Right kidney (tissue), 9 donors: ENCODE measurements at places on chromosomes 6 and 20.

DNA sequence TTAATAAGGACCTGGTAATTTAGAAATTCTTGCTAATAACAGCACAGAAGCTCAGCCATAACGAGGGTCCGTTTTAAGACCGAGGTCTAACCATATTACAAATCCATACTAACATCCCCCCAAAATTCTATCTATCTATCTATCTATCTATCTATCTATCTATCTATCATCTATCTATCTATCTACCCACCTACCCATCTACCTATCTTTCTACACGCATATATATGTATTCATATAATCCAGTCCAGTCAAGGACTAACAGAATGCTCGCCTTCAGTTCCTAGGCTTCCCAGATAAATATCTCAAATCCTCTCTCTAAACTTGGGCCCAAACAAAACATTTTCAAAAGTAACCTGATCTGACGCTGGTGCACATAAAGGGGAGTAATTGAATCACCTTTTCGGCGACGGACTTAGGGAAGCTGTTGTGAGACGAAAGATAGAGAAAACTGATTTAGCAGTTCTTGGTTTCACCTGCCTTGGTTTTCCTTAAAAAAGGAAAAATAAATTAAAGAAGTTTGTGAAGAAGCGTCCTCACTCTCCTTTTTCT, 14.5 kb downstream of the HMGN4 start:
- peak; percentile 36 for DNase-seq

DNA sequence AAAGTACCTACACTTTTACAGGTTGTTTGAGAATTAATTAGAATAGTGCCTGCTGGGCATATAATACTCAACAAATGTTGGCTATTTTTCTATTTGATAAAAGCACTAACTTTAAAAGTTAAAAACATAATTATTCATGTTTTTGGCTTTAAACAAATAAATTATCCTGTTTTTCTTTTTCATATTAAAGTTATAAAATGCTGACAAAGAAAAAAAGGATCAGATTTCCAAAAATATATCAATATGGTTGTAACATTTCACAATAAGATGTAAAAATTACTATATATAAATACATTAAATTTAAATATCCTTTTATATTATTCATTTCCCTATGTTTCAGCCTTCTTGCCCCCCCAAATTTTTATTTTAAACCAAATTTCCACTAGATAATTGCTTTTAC, 312.0 kb downstream of the RNGTT start:
- no peak for DNase-seq

DNA sequence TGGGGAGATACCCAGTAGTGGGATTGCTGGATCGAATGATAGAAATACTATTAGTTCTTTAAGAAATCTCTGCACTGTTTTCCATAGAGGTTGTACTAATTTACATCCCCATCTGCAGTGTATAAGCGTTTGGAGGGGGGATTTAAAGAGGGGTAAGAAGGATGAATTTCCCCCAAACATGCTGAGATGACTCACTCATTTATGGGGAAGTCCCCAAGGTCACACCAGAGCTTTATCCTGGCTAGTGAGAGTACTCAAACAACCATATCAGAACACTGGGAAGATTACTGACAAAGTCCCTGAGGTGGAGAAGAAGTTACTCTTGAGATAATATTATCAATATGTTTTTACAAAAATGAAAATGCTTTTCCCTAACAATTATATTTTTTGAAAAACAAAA, 44.0 kb downstream of the ROS1 start:
- DNase-seq = no peak

DNA sequence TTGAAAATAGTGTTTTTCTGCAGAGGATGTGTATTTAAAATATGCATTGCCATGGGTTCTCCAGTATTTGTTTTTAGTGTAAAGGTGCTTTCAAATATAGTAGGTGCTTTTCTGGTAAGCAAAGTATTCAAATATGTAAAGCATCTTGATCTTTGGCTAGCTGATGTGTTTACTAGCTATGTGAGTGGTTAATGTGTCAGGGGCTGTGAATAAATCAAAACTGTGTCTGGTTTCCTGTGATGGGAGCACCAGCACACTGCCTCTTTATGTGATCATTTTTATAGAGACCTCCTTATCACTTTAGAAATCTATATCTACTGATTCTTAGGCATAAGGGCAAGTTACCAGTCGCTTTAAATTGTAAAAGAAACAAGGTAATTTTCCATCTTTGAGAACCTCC, 388.9 kb upstream of the MAN1A1 start:
- DNase-seq = no peak

GRCh38 chr6:36141091-36141490, 10.8 kb downstream of the MAPK13 start:
- no peak for DNase-seq

DNA sequence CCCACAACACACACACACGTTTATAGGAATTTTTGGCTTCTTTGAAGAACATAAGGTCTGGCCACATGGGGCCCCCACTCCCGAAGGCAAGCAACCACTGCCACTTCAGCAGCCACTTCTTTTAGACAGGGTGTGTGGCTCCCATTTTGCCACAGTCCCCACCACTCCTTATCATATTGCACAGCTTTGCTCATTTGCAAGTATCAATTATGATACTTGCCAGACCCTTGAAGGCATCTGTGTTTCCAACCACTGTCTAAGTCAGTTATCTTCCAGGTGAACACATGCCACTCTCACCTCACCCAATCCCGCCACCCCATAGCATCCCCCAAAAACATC, 73.1 kb downstream of the NOL4L start:
- no peak for DNase-seq

- no peak for DNase-seq
Measured at GRCh38 chr6:115360602-115361325, 699.9 kb downstream of the FRK start.

DNA sequence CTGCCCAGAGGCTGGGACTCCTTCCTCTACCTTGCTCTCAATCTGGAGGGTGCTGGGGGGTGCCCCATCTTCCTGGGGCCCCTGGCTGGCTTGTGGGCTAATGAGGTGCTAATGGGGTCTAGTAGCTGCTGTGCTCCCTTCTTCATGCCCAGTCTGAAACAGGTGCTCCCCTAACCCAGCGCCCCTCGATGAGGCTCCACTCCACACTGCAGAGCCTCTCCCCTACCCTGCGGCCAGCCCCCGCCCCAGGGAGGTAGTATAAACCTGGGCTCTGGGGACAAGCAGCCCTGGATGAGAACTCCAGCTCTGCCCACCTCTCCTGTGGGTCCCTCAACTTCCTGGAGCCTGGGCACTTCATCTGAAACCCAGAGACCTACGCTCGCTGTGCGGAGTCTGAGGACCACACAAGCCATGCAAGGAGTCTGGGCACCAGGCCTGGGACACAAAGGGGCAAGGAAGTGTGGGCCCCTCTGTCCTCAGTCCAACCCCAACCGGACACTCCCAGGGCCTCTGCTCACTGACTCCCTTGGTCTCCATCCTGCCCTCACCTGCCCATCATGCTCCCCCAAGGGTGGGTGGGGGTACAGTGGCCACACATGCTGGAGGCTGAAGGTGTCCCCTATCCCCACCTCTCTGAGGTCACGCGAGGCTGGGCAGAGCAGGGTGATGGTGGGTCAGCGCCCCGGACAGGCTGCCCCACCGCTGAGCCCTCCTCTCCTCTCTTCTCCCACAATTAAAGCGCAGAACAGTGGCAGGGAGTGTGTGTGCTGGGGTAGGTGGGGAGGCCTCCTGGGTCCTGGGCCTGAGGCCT, 6.1 kb downstream of the RPL10A start:
- DNase-seq = no peak

DNA sequence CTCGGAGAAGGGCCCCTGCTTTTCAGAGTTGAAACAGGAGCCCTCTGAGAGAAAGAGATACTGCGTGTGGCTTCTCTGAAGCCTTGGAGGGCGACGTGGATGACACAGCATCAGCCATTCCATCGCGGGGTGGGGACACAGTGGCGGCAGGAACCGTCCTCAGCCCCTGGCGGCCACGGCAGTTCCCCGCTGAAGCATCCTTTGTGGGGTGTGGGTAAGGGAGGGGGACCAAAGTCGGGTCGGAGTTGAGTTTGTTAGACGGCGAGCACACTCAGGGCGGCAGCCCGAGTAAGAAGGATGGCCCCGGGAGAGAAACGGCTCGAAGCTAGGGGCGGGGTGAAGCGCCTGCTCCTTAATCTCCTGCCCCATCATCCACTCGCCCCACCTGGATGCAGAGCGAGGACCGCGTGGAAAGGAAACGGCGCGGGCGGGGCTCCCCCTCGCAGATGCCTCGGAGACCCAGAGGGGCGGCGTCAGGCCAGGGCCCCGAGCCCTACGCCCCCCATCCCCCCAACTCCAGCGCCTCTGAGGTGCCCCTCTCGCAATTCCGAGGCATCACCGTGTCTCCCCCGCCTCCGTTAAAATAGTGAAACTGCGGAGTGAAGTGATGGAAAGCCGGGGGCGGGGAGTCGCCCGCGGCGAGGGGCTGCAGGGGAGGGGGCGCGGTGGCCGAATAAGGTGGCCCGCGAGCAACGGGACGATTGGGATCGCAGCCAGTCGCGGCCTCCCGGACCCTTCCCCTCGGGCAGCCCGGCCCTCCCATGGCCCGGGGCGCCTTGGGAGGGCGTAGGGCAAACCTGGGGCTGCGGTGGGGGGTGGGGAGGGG, 796 bp upstream of the RREB1 start:
- DNase-seq = peak; percentile 69

GRCh38 chr6:7236306-7237209, 76.4 kb downstream of the SSR1 start:
- DNase-seq = no peak

GRCh38 chr6:89522778-89523177, 89.8 kb downstream of the ANKRD6 start:
- DNase-seq = no peak

DNA sequence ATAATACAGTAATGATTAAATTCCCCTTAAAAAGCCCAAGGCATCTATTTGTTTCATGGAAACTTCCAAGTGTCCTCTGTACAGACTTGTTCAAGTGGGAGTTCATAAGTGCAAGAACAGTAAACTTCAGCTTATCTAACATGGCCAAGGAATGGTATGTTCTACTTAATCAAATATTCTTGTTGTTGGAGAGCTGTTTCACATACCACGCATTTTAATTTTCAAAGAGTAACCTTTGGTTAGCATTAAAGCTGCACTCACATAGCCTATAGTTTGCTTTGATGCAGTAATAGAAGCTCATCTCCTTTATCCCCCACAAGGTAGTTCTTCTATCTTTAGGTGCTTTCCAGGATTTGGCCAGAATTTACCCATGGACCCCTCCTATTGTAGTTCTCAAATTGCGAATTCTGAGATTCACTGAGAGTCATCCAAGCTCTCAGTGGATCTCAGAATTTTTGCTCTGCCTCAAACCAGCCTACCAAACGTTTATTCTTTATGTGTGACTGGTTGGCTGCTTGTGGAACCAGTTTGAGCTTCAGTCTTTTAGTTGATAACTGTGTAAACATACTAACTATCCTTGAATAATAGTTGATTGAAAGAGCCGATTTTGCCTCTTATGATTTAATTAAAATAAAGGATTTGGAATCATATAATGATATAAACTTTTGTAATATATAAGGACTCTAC, 668.0 kb upstream of the FLRT3 start:
- no peak for DNase-seq

- DNase-seq = no peak
Measured at GRCh38 chr6:10690651-10691445, 3.6 kb downstream of the C6orf52 start.

- DNase-seq = no peak
Measured at GRCh38 chr20:36815454-36816091, 42.0 kb upstream of the DSN1 start.

DNA sequence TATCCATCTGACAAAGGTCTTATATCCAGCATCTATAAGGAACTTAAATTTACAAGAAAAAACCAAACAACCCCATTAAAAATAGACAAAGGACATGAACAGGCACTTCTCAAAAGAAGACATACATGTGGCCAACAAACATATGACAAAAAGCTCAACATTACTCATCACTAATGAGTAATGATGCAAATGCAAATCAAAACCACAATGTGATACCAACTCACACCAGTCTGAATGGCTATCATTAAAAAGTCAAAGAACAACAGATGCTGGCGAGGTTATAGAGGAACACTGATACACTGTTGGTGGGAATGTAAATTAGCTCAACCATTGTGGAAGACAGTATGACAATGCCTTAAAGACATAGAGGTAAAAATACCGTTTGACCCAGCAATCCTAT, 13.9 kb downstream of the MACROD2 start:
- no peak for DNase-seq

DNA sequence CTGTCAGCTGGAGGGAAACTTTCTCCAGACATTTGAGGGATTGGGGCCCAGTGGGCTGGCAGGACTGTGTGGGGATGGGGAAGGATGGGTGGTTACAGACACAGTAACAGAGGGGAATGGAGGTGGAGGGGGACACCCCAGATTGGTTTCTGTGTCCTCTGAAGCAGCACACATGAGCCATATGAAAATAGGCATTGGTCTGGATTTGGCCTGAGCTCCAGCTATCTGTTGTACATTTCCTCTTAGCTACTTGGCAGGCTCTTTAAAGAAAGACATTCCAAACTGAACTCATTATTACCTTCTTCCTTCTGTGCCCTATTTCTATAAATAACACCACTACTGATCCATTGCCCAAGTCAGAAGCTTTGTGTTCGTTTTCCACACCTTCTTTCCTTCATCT, 72.0 kb upstream of the PRL start:
- no peak for DNase-seq

DNA sequence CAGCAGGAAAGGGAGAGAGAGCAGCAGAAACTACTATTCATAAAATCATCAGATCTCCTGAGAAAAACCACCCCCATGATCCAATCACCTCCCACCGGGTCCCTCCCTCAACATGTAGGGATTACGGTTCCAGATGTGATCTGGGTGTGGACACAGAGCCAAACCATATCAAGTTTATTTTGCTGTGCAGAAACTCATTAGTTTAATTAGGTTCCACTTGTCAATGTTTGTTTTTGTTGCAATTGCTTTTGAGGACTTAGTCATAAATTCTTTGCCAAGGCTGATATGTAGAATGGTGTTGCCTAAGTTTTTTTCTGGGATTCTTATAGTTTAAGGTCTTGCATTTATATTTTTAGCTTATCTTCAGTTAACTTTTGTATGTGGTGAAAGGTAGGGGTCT, 422.0 kb upstream of the HS3ST5 start:
- no peak for DNase-seq

GRCh38 chr20:39039261-39039660, 77.1 kb downstream of the DHX35 start:
- no peak for DNase-seq

- DNase-seq = peak; percentile 20
Measured at GRCh38 chr6:129575378-129576118, 134.4 kb downstream of the ARHGAP18 start.

- no peak for DNase-seq
Measured at GRCh38 chr20:8272766-8273165, 140.7 kb downstream of the PLCB1 start.

- no peak for DNase-seq
Measured at GRCh38 chr6:121042766-121043165, 291.5 kb downstream of the TBC1D32 start.
